ENCODE measurements at places on chromosomes 12 and 14. TPM values are rescaled to one million over a fixed set of nuclear protein-coding genes. Genes with fewer than 3 reads are reported as not detected.

DNA sequence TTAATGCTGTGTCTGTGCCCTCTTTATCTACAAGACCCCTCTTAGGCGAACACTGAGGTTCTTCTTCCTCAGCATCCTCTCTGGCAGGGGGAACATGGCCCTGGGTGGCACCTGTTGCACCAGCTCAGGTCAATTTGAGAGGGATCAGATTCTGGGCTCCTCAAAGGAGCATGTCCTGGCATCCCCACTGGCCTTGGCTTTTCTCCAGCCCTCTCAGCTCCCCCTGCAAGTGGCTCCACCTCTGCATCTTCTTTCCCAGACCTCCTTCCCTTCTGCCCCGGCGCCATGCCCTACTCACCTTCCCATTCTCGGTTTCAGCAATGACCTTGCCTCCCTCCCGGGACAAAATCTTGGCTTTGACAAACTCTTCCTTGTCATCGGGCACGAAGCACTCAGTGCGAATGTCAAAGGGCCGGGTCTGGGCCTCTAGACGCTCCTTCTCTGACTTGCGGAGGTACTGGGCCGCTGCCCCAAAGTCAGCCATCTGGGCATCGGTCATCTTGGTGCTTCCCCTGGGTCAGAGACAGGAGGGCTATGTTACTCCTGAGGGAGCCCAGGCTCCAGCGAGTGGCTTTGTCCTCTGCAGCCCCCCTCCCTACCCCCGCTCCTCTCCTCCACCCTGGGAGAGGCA lies 1.2 kb downstream of the MYH6 start:
- H3K4me1 ChIP-seq = no peaks in the 10 kb centered on the region
- peaks cover 25% of the 10 kb centered on the region for H3K27me3 ChIP-seq
- no peak overlapping the region for H3K27ac ChIP-seq
- no peak for DNase-seq

GRCh38 chr14:72788972-72789728 lies 104.8 kb downstream of the DPF3 start:
- no peak for DNase-seq
- H3K36me3 ChIP-seq = no peaks in the 10 kb centered on the region
- no peak overlapping the region for H3K27ac ChIP-seq
- no peak overlapping the region for H3K4me3 ChIP-seq
- H3K4me1 ChIP-seq = no peaks in the 10 kb centered on the region
- H3K27me3 ChIP-seq = no peaks in the 10 kb centered on the region

GRCh38 chr12:76020281-76020680 lies 11.3 kb downstream of the PHLDA1 start:
- H3K4me1 ChIP-seq = peaks cover 64% of the 10 kb centered on the region
- H3K27me3 ChIP-seq = no peaks in the 10 kb centered on the region
- peak overlapping the region; percentile 99 for H3K27ac ChIP-seq

DNA sequence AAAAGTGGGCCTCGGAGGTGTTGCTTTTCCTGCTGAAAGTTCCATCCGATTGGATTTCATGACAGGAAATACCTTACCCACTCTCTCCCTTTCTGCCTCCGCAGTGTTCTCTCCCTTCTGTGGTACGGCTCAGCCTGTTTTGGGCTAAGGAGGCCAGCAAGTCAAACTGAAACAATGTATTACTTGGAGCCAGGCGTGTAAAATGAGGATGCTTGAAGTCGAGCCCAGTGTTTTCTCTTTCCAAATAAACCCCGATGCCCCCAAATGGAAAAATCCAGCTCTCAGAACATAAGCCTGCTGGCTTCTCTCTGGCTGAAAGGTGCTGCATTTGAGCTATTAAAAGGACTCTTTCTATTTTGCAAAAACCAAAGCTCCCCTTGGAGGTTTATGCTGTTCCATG lies 124.7 kb downstream of the ZNF664 start:
- H3K4me1 ChIP-seq = no peaks in the 10 kb centered on the region
- H3K36me3 ChIP-seq = no peaks in the 10 kb centered on the region
- H3K27ac ChIP-seq = no peak overlapping the region
- no peak for DNase-seq

DNA sequence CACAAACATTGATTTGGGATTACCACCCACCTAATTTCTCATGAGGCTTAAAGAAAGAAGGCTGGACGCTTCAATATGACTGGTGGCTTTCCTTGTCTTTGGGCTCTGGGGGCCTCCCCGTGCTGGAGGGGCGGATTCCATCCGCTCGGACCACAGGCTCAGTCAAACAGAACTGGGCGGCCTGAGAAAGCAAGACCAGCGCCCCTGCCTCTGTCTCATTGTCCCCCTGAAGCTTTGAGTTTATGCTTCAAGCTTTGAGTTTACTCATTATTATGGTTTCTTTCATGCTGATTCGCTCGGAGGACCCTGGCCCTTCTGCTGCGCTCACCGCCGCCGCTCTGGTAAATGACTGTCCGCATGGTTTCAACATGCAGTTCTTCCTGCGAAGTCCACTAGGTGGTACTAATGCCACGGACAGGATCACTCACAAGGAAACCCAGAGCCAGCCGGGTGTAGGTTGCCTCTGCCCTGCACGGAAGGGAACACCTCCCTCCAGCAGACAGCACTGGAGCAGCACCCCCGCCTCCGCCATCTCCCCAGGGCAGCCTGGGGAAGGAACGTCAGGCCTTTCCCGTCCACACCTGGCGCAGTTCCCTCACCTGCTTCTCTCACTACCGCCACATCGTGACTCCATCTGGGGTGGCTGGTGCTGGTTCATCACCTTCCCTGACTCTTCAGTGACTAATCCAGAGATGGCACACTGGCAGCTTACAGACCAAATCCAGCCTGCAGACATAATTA lies 13.2 kb upstream of the TIGAR start:
- H3K36me3 ChIP-seq = no peaks in the 10 kb centered on the region
- H3K4me1 ChIP-seq = no peaks in the 10 kb centered on the region
- DNase-seq = peak; percentile 71
- no peak overlapping the region for H3K4me3 ChIP-seq

DNA sequence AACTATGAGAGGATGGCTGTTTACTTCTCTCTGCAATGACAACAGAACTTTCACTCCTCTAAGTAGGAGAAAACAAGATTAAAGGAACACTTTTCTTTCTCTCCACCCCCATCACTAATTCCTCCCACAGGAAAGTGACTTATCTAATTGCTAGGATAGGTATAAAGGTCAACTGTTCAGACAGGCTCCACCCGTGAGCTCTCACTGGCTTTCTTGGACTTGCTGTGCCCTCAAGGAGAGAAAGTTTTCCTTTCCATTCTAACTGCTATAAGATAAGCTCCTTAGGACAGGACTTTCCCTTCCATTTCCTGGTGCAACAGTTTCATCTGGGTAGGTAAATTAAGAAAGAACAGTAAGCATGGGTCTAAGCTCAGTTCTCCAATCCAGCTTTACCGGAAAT lies 4.8 kb downstream of the SLC41A2 start:
- peaks cover 29% of the 10 kb centered on the region for H3K27me3 ChIP-seq
- H3K27ac ChIP-seq = no peak overlapping the region
- no peak for DNase-seq
- H3K4me3 ChIP-seq = no peak overlapping the region
- H3K36me3 ChIP-seq = no peaks in the 10 kb centered on the region

GRCh38 chr12:87783467-87783866 lies 245.7 kb downstream of the C12orf50 start:
- H3K27me3 ChIP-seq = no peaks in the 10 kb centered on the region
- H3K27ac ChIP-seq = no peak overlapping the region
- 0 out of 2 replicates have a peak, but pooled peaks cover 3% of the 10 kb centered on the region for H3K4me1 ChIP-seq

GRCh38 chr14:51498411-51499227 lies 153.1 kb upstream of the FRMD6 start:
- H3K27me3 ChIP-seq = no peaks in the 10 kb centered on the region
- H3K36me3 ChIP-seq = no peaks in the 10 kb centered on the region
- no peaks in the 10 kb centered on the region for H3K4me1 ChIP-seq
- H3K27ac ChIP-seq = no peak overlapping the region

- no peaks in the 10 kb centered on the region for H3K27me3 ChIP-seq
- DNase-seq = no peak
- H3K4me3 ChIP-seq = no peak overlapping the region
Observed at GRCh38 chr14:95452176-95452892, 64.1 kb downstream of the SYNE3 start.

DNA sequence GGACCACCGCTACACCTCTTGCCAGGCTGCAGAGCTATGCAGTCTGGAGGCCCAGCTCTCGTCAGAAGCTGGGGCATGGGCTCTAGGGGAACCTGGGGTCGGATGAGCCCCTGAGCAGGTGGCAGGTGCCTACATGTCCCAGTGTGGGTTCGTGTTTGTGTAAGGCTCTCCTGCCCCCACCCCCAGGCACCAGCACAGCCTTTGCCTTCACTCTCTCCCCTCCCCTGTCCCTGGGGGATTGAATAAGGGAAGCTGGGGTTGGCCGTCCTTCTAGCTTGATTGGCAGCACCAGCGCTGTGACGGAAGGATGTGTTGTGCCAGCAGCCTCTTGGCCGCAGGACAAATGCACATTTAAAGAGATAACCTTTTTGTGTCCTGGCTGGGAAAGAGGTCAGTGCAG lies 34.8 kb upstream of the TSPAN9 start:
- peaks cover 53% of the 10 kb centered on the region for H3K36me3 ChIP-seq
- H3K4me3 ChIP-seq = no peak overlapping the region
- H3K27me3 ChIP-seq = no peaks in the 10 kb centered on the region
- no peak overlapping the region for H3K27ac ChIP-seq
- no peak for DNase-seq

GRCh38 chr12:21129351-21129750 lies 1.6 kb upstream of the SLCO1B1 start:
- H3K36me3 ChIP-seq = no peaks in the 10 kb centered on the region
- no peak overlapping the region for H3K27ac ChIP-seq
- no peaks in the 10 kb centered on the region for H3K4me1 ChIP-seq
- no peaks in the 10 kb centered on the region for H3K27me3 ChIP-seq
- no peak for DNase-seq

- no peaks in the 10 kb centered on the region for H3K27me3 ChIP-seq
- no peak overlapping the region for H3K27ac ChIP-seq
- H3K4me3 ChIP-seq = no peak overlapping the region
- H3K36me3 ChIP-seq = no peaks in the 10 kb centered on the region
- no peaks in the 10 kb centered on the region for H3K4me1 ChIP-seq
- no peak for DNase-seq
Observed at GRCh38 chr14:100096656-100097055, 31.4 kb downstream of the EVL start.

GRCh38 chr14:83714151-83714550 lies 1815.8 kb upstream of the FLRT2 start:
- no peaks in the 10 kb centered on the region for H3K36me3 ChIP-seq
- no peak overlapping the region for H3K4me3 ChIP-seq
- no peaks in the 10 kb centered on the region for H3K27me3 ChIP-seq
- H3K27ac ChIP-seq = no peak overlapping the region
- DNase-seq = no peak

GRCh38 chr14:73290279-73290678 lies 53.0 kb downstream of the PAPLN start:
- no peak for DNase-seq
- H3K4me3 ChIP-seq = no peak overlapping the region
- H3K27ac ChIP-seq = no peak overlapping the region
- H3K4me1 ChIP-seq = peaks cover 5% of the 10 kb centered on the region
- peaks cover 16% of the 10 kb centered on the region for H3K36me3 ChIP-seq

DNA sequence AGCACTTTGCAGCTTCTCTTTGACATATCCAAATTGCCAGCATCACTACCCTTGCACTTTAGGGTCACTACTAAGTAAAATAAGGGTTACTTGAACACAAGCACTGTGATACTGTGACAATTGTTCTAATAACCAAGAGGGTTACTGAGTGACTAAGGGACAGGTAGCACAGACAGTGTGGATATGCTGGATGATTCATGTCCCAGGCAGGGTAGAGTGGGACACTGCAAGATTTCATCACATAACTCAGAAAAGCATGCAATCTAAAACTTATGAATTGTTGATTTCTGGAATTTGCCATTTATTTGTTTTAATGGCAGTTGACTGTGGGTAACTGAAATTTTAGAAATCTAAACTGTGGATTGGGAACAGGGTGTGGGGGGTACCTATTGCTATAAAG lies 218.8 kb downstream of the KITLG start:
- H3K27me3 ChIP-seq = no peaks in the 10 kb centered on the region
- no peaks in the 10 kb centered on the region for H3K36me3 ChIP-seq
- no peak overlapping the region for H3K27ac ChIP-seq
- DNase-seq = no peak

DNA sequence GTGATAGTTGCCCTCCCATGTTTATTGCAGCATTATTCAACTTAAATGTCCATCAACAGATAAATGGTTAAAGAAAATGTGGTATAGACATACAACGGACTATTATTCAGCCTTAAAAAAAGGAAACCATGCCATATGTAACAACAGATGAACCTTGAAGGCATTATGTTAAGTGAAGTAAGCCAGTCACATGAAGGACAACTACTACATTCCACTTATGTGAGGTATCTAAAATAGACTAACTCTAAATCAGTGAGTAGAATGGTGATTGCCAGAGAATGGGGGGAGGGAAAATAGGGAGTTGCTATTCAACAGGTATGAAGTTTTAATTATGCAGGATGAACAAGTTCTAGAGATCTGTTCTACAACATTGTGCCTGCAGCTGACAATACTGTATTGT lies 10.1 kb downstream of the PCNX4 start:
- no peak overlapping the region for H3K4me3 ChIP-seq
- H3K27ac ChIP-seq = no peak overlapping the region
- H3K4me1 ChIP-seq = peaks cover 10% of the 10 kb centered on the region
- H3K36me3 ChIP-seq = peaks cover 75% of the 10 kb centered on the region
- H3K27me3 ChIP-seq = no peaks in the 10 kb centered on the region

- no peak for DNase-seq
- H3K27me3 ChIP-seq = no peaks in the 10 kb centered on the region
- no peak overlapping the region for H3K27ac ChIP-seq
- no peaks in the 10 kb centered on the region for H3K4me1 ChIP-seq
Observed at GRCh38 chr12:109581856-109582255, 8.3 kb downstream of the MVK start.

DNA sequence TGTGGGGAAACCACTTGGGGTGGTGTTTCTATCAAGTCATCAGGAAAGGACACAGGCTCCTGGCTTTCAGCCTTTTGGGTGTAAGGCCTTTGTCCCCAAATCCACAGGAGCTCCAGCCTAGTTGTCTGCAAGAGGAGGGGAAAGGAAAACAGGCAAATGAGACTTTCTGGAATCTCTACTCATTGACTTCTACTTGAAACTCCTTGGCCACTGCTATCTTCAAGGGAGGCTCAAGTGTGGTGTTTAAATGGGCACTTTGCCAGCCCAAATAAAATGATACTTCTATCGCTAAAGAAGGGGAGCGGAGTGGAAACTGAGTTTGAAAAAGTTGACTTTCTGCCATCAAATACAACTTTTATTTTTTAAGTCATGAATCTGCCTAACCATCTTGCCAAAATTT lies 445.9 kb upstream of the RGS6 start:
- H3K36me3 ChIP-seq = no peaks in the 10 kb centered on the region
- no peak overlapping the region for H3K4me3 ChIP-seq
- DNase-seq = no peak
- H3K27me3 ChIP-seq = no peaks in the 10 kb centered on the region

The SLC39A9 gene
- 79.3 TPM for total RNA-seq

The SP7 gene
- total RNA-seq = not detected

The B3GNT4 gene
- total RNA-seq = not detected

The RPS6KL1 gene
- total RNA-seq = not detected

The INSM2 gene
- total RNA-seq = not detected

The ANO4 gene
- total RNA-seq = not detected

All from SJSA1 (cell line).